ENCODE measurements at places on chromosomes 13 and 19.

- DNase-seq: no peak
Measured at GRCh38 chr13:113945857-113946408, 27.9 kb downstream of the C13orf46 start.

DNA sequence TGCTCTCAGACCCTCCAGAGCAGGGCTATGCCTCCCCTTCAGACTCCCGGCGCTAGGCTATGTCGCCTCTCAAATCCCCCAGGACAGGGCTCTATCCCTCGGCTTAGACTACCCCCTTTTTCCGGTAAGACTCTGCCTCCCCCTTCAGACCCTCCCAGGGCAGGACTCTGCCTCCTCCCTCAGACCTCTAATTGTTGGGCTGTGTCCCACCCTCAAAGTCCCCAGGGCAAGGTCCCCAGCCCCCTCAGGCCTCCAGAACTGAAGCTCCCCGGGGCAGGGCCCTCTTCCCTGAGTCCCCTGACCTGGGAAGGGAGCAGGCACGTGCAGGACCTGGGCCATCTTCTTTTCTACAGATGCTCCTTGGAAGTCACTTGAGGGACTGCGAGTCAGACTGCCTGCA is 3.2 kb downstream of the KANK2 start:
- DNase-seq: no peak

- DNase-seq: no peak
Measured at GRCh38 chr13:48505597-48506091, 27.2 kb downstream of the RCBTB2 start.

DNA sequence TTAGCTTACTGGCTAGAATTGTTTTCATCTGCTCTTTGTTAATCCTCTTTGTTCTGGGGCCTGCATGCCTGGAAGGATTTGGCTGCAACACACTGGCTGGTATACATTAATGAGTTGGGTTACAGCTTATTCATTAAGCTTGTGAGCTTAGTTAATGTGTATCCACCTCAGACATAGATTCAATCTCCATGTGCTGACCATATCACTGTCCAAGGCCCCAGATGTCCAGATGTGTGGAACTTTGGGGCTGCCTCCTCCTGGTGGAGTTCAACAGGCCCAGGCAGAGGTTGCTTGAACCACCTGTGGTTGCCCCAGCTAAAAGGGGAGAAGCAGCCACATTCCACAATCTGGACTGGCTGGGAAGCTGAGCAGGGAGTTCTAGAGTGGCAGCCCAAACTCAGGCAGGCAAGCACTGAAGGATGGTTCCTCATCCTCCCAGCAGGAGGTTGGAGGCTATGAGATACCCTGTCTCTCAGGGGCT is 5.4 kb downstream of the DIAPH3 start:
- DNase-seq: no peak

DNA sequence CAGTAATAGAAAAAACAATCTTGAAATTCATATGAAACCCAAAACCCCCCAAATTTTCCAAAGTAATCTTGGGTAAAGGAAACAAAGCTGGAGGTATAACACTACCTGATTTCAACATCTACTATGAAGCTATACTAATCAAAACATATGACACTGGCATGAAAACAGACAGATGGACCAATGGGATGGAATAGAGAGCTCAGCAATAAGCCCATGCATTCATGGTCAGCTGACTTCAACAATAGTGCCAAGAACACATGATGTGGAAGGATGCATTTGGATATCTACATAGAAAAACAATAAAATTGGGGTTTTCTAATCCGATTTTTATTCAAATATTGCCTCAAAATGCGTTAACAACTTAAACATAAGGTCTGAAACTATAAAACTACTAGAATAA is 32.2 kb upstream of the ZNF766 start:
- DNase-seq: no peak

GRCh38 chr19:57954996-57955395 is 7.5 kb upstream of the ZNF256 start:
- DNase-seq: no peak

GRCh38 chr19:17036640-17037039 is 10.0 kb upstream of the CPAMD8 start:
- peak; percentile 20 for DNase-seq

DNA sequence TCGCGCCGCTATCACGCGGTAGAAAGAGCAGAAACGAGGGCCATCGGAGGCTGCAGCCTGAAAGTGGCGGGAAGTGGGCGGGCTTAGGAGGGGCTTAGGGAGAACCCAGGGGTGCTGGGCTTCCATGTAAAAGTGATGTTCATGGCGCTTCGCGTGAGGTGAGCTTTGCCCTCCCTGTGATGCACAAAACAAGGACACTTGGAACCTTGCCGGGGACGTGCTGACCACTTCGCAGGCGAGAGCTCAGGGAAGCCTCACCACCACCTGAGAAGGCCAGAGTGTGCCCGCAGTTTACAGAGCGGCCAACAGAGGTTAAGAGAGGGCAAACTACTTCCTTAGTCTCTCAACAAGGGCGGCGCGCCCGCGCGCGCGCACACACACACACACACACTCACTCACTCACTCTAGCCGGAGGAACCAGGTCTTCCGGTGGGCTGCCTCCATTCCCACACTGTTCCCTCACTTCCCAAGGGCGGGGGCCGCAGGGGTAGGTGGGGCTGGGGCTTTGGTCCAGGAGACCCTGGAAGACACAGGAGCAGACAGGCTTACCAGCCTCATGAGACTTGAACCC is 651 bp downstream of the GAPDHS start:
- peak; percentile 24 for DNase-seq

- no peak for DNase-seq
Measured at GRCh38 chr19:53865523-53865917, 2.2 kb upstream of the MYADM start.

- DNase-seq: no peak
Measured at GRCh38 chr19:1249990-1250436, 1.6 kb downstream of the MIDN start.

DNA sequence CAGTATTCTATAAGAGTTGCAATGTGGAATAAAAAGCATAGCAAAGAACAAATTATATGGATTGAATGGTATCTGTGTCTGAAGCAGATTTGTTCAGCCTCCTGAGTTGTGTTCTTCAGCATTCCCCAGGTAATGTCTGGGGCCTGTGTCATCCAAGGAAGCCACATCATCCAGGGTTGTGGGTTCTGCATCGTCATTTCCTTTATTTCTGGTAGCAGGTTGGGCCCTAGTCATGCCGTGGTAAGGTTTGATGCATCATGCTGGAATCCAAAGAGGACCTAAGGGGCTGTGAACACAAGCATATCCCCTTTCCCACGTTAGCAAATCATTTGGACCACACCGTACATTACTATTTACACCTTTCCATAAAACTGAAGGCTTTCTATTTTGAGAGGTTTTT is 131.0 kb upstream of the ZNF91 start:
- DNase-seq: no peak

GRCh38 chr13:94656766-94657165 is 55.1 kb downstream of the GPR180 start:
- no peak for DNase-seq

GRCh38 chr13:102907886-102908515 is 62.2 kb downstream of the ERCC5 start:
- no peak for DNase-seq

DNA sequence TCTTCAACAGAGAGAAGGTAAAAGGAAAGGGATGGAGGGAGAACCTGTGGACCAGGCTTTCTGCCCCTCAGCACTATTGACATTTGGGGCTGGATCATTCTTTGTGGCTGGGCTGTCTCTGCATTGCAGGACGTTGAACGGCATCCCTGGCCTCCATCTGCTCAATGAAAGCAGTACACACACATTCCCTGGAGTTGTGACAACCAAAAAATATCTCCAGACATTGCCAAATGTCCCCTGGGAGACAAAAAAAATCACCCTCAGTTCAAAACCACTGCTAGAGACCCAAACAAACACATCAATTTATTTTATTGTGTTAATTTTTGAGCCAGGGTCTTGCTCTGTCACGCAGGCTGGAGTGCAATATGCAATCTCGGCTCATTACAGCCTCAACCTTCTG is 43.3 kb downstream of the INSR start:
- DNase-seq: no peak

DNA sequence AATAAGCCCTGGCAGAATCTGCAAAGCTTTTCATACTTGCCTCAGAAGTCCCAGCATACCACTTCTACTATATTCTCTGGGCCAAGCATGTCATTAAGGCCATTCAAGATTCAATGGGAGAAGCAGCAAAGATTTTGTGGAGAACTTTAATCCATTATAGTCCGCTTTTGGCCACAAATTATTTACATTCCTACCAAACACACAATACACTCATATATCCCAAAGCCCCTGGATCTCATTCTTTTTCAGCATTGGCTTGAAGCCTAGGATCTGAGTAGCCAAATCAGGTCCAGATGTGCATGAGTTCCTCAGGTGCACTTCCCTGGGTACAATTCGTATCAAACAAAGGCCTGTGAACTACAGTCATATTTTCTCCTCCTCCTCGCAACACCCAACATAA is 203.4 kb downstream of the NDFIP2 start:
- DNase-seq: no peak

DNA sequence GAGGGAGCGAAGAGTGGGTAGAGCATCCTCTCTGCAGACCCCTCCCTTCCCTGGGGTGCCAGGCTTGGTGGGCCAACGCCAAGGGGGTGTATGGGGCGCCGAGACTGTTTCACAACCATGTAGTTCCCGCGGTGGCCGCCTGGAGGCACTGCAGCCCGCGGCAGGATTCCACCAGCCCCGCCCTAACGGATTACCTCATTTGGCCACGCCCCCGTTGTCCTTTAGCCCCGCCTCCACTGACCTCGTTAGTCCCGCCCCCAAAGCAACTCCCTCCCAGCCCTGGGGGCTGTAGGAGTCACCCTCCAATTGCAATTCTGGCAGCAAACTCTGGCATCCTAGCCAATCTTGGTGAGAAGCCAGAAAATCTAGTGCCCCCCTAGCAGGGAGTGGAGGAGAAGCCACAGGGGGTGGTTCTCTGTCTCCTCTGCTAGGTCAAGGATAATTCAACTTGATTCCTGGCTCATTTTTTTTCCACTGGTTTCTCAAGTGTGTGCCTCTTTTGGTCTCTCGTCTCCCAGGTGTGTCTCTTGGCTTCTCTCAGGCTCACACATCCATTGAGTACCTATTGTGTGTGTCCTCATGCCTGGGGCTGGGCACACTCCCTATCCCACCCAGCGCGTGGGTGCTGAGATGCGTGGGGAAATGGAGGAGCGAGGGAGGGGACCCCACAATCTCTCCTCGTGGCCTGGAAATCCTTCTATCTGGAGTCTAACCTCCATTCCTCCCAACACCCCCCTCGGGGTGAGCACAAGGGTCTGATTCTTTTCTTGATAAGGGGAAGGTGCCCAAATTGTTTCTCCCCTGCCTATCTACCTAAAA is 2.0 kb downstream of the OLFM2 start:
- peak; percentile 26 for DNase-seq

DNA sequence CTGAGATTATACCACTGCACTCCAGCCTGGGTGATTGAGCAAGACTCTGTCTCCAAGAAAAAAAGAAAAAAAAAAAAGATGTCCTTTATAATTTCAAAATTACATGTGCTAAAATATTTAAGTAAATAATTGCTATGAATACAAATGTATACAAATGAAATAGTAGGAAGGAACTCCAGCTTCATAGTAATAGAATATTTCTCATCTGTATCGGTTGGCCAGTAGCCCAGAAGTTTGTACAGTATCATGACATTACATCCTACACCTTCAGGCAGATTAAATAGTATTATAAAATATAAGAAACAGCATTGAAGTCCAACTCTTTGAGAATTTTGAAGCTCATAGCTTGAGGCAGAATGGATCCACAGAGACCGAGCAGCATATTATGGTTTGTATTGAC is 36.5 kb upstream of the CLDN10 start:
- no peak for DNase-seq

DNA sequence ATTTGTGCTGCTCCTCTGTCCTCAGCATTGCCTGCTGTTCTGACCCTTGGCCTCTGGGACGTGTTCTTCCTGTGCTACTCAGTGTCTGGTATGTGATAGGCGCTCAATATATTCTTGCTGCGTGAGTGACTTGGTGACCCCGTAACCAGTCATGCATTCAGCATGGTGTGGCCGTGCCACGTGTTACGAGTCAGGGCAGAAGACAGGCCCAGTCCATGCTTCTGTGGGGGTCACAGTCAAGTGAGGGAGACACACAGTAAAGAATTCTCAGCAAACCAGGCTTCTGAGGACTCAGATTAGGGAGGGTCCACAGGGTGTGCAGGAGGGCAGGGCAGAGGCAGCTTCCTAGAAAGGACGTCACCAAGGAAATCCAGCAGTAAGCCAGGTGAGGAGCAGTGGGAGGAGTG is 7.9 kb downstream of the PPP1R37 start:
- DNase-seq: no peak

GRCh38 chr19:9584073-9584833 is at the start of gene ZNF121:
Gene ZNF121 (minus strand): TSS chr19:9584504. CDS start chr19:9568097, 16,407 bp downstream.
- peak; percentile 87 for DNase-seq

- no peak for DNase-seq
Measured at GRCh38 chr13:59997976-59998375, 165.8 kb downstream of the DIAPH3 start.

GRCh38 chr13:39512687-39513086 is 90.3 kb downstream of the LHFPL6 start:
- peak; percentile 45 for DNase-seq

- peak; percentile 27 for DNase-seq
Measured at GRCh38 chr19:48991873-48992580, 1.1 kb downstream of the GYS1 start.

GRCh38 chr13:76019421-76020044 is 383.4 kb downstream of the LMO7 start:
- peak; percentile 54 for DNase-seq

GRCh38 chr13:20924758-20925394 is 22.3 kb upstream of the XPO4 start:
- peak; percentile 81 for DNase-seq

GRCh38 chr19:42203700-42204099 is 13.8 kb downstream of the DEDD2 start:
- DNase-seq: no peak

GRCh38 chr13:99465454-99465853 is 35.8 kb upstream of the TM9SF2 start:
- peak; percentile 63 for DNase-seq

- peak; percentile 84 for DNase-seq
Measured at GRCh38 chr19:49149652-49150105, 5.5 kb downstream of the HRC start.

DNA sequence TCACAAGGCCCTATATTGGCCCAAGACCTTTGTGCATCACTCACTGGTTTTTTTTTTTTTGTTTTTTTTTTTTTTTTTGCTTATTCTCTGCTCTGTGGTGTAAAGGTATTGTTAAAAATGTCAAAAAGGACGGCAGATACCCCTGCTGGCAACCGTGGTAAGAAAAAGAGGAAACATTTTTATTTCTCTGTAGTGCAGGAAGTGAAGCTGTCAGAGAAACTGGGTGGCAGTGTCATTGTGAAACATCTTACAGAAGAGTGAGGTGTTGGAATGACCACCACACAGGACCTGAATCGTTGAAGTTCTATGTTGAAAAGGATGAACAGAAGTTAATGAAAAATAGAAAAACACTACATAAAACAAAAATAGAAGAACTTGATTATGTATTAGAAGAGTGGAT is 346.4 kb downstream of the FGF9 start:
- DNase-seq: no peak

DNA sequence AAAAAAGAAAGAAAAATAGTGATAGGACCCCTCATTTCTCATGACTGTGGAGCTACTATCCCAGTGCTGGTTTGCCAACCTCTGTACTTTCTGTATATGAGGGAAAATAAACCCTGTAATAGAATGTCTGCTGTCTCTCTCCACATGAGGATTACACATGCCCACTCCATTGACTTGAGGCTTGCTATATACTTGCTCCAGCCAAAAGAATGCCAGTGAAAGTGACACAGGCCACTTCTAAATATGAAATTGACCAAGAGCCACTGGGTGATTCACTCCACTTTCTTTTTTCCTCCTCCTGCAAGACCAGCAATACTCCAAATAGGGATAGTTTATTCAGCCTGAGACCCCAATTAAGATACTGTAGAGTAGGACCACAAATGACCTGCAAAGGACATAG is 6.2 kb downstream of the THAP8 start:
- DNase-seq: no peak

Data from NCI-H146 (cell line).